Central memory CD4-positive, alpha-beta T cell (primary cell): ENCODE measurements at places on chromosomes 3 and 15.

- no peak for DNase-seq
Measured at GRCh38 chr3:156236556-156237260, 116.3 kb downstream of the KCNAB1 start.

DNA sequence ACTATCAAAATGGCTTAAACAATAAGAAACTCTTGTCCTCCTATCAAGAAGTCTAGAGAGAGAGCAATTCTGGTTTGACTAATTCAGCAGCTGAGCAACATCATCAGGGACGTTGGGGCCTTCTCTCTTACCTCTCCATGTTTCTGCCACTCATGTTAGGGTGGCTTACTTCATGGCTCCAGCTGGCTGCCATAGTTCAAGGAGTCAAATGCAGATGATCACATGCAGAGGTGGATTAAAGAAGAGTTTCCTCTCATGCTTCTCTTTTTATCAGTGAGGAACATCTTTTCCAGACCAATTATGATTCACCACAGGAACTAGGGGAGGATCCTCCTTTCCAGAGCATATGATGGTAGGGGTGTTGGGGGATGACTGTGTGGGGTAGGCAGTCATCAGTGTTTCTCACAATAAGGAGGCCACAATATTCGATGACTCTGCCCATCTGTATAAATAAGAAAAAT is 45.5 kb downstream of the NEK11 start:
- no peak for DNase-seq

DNA sequence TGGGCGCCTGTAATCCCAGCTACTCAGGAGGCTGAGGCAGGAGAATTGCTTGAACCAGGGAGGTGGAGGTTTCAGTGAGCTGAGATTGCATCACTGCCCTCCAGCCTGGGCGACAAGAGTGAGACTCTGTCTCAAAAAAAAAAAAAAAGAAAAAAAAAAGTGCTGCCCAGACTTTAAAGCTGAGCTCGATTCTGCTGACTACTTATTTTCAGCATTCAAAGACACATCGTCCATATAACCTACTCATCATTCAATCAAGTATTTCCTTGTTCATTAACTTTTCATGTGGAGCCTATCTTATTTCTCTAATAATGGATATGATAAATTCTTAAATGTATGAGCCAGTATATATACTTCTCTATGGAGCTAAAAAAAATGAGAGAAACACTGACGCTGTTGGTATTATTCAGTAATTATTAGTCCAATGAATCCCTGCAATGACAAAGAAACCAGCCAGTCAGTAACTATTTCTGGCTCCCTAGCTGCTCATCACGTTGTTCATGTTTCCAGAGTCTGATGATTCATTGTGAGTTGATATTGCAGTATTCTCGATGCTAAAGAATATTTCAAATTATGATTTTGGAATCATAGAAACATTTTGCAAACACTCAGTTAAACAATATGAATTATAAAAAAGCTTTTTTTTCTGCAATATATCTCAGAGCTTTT is 111.9 kb downstream of the RAP2B start:
- no peak for DNase-seq

GRCh38 chr15:70954733-70955132 is 62.1 kb downstream of the LRRC49 start:
- DNase-seq = no peak

DNA sequence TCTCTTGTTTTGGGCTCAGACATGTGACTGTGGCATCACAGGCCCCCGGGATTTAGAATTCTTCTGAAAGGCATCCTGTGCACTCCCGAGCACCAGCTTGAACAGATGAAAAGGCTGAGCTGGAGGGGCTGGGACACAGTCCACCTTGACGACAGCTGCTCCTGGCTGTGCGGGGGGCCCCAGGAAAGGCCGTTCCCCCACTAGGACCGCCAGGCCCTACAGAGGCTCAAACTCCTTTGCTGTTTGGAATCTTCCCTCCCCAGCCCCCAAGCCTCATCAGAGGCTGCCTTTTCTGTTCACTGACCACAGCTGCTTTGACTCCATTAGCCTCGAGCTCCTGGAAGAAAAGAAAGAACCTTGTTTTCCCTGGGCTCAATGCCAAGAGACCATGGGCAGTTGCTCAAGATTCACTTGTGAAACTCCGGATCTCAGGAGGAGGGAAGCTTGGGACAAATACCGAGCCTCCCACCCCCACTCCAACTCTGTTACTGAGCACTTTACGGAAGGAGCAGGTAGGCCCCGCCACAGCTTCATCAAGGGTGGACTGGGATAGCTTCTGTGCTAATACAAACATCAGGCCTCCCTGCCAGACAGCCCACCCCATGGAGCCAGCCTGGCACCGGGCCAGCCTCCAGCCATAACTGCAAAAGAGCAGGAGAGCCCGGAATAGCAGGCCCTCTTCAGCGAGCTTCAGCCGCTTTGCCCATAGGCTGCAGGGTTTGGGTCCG is 15.7 kb downstream of the CIDEC start:
- DNase-seq = no peak

- DNase-seq = peak; percentile 18
Measured at GRCh38 chr3:155701882-155702465, 42.9 kb downstream of the PLCH1 start.

GRCh38 chr15:42088801-42089640 is 5.3 kb downstream of the PLA2G4D start:
- DNase-seq = no peak

- DNase-seq = no peak
Measured at GRCh38 chr3:4512895-4513616, 19.9 kb downstream of the ITPR1 start.

DNA sequence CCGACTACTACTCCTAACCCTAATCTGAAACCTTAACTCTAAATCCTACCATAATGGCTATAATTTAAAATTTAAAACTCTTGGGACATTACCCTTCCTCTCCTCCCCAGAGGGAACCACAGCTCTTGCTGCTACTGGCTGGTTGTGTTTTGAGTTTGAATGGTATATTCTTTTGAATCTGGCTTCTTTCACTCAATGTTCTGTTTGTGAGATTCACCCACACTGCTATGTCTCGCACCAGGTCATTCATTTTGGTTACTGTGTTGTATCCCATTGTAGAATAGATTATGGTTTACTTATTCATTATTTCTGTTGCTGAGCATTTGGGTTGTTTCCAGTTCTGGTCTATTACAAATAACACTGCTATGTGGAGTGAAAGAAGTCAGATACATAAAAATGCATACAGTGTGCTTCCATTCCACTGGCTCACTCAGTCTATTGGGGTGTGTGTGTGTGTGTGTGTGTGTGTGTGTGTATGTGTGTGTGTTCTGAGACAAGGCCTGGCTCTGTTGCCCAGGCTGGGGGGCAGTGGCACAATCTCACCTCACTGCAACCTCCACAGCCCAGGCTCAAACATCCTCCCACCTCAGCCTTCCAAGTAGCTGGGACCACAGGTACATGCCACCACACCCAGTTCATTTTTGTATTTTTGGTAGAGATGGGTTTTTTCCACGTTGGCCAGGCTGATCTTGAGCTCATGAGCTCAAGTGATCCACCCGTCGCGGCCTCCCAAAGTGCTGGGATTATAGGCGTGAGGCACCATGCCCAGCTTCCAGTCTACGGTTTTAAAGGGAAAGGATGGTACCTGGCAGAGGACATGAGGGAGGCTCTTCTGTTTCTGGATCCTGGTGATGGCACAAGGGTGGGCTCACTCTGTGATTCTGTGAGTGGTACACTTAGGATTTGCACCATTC is 19.2 kb upstream of the SYNM start:
- DNase-seq = no peak

- DNase-seq = no peak
Measured at GRCh38 chr3:150323770-150324169, 84.3 kb upstream of the TSC22D2 start.
